ENCODE measurements at places on chromosomes 1 and 21. TPM values are rescaled to one million over a fixed set of nuclear protein-coding genes. Genes with fewer than 3 reads are reported as not detected.

Gene LACTBL1
- not detected for total RNA-seq

Gene ZBTB8A
- total RNA-seq: 6.5 TPM

Gene LRRIQ3
- 1.1 TPM for total RNA-seq

Gene GUCA2B
- not detected for total RNA-seq

Gene AADACL4
- total RNA-seq: 0.83 TPM

Gene RGS13
- total RNA-seq: 0.14 TPM

Gene MMEL1
- not detected for total RNA-seq

Gene TNFRSF18
- total RNA-seq: not detected

Gene MPZ
- total RNA-seq: 0.71 TPM

Gene IVL
- not detected for total RNA-seq

Gene FABP3
- total RNA-seq: 116 TPM

Gene SPRR1B
- total RNA-seq: not detected

Gene PGD
- 318 TPM for total RNA-seq

Gene INSRR
- not detected for total RNA-seq

Gene CCDC17
- 0.74 TPM for total RNA-seq

Gene VCAM1
- 191 TPM for total RNA-seq

Gene CA6
- total RNA-seq: not detected

Gene SERPINC1
- not detected for total RNA-seq

Gene GJB4
- total RNA-seq: not detected

Gene AMY2B
- 2.7 TPM for total RNA-seq

Gene ESRRG
- not detected for total RNA-seq

Gene LRRC39
- total RNA-seq: 0.46 TPM

Gene OLIG2
- total RNA-seq: not detected

Gene DNM3
- 0.46 TPM for total RNA-seq

Gene TRIM58
- 0.18 TPM for total RNA-seq

Gene NR0B2
- not detected for total RNA-seq

Gene MCOLN2
- 3.1 TPM for total RNA-seq

Gene KCNH1
- 0.14 TPM for total RNA-seq

Gene C8B
- total RNA-seq: not detected

Gene USH2A
- under 0.01 TPM for total RNA-seq

Gene VWA1
- 2.8 TPM for total RNA-seq

Gene SPRR3
- not detected for total RNA-seq

Gene PTP4A2
- total RNA-seq: 546 TPM

Gene OR2L5
- not detected for total RNA-seq
